ENCODE measurements at places on chromosomes 4 and X.

DNA sequence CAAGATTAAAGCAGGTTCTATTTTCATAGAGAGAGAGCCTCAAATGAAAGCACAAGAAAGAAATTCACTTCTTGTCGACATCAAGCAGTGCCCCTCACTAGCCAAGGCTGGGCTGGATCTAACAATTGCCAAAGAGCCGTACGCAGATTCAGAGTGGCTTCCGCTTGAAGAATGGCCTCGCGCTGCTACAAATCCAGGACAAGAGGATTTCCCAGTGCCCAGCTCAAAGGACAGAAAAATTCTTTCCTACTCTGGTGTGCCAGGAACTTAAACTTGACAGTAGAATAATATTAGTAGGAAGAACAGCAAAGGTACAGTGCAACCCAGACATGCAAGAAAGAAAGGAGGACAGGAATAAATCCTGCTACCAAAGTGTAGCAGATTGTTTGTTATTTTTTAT lies 56.5 kb upstream of the PPARGC1A start:
- no peak for DNase-seq

- no peak for DNase-seq
Observed at GRCh38 chr4:150609131-150609530, 27.2 kb downstream of the MAB21L2 start.

GRCh38 chrX:120334151-120334550 lies 22.9 kb upstream of the TMEM255A start:
- no peak for DNase-seq

DNA sequence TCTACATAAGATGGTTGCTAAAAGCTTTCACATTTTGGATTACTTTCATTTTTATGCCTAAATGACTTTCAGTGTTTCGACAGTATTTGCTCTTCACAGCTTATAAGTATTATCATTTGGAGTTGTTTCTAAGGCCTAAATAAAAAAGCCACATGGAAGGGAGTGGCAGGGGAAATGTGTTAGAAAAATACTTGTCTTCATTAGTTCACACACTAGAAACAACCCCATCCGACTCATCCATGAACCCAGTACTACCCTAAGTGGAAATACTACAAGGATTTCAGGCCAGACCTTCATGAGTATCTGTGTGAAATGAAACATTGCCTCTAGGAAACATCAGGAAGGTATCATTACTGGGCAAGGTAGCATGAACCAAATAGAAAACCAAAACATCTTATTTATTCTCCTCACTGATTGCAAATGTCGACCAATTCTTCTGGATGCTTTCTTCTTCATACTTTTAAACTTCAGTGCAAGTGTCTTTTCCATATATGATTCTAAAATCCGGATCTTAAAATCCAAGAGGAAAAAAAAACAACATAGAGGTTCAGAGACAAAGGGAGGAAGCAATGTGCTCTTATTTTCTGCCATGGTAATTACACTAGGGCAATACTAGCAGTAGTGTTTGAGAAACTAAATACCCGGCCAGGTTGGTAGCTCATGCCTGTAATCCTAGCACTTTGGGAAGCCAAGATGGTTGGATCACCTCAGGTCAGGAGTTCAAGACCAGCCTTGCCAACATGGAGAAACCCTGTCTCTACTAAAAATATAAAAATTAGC lies 349.4 kb downstream of the ARHGAP24 start:
- DNase-seq = no peak

- DNase-seq = no peak
Observed at GRCh38 chr4:17038510-17039176, 140.2 kb upstream of the LDB2 start.

- DNase-seq = no peak
Observed at GRCh38 chr4:110055158-110055768, 142.6 kb downstream of the EGF start.

- no peak for DNase-seq
Observed at GRCh38 chr4:166527500-166527899, 654.5 kb downstream of the TLL1 start.

- no peak for DNase-seq
Observed at GRCh38 chr4:80286451-80286850, 20.0 kb downstream of the FGF5 start.

- DNase-seq = no peak
Observed at GRCh38 chrX:41688156-41688555, 617 bp upstream of the GPR34 start.

DNA sequence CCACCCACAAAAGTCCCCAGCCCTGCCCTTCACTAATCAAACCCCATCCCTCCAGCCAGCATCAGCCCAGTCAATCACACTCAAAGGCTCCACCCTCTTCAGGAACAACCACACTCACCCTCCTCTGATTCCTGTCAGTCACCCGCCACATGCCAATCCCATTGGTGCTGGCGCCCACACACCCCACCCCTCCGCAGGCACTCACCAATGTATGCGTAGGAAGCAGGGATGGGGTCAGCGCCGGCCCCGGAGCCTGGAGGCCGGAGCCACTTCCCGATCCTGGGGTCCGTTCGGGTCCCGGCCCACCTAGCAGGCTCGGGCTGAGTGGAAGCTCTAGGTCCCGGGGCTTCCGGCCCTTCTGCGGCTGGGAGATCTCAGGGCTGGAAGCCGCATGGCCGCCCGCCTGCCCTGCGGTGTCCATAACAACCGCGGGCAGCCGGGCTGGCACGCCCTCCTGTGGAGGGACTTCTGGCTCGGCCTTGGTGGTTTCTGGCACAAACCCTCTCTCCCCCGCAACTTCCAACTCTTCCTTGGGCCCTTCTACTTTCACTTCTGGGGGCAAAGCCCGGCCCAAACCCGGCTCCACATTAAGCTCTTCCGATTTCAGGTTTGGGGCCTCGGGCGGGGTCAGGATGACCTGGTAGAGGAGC lies 7.9 kb upstream of the CFP start:
- DNase-seq = no peak

- DNase-seq = peak; percentile 19
Observed at GRCh38 chr4:81052119-81053068, 21.9 kb downstream of the BMP3 start.

- DNase-seq = no peak
Observed at GRCh38 chrX:153352858-153353257, 18.9 kb downstream of the ZNF275 start.

- DNase-seq = no peak
Observed at GRCh38 chr4:168981942-168982341, 28.1 kb downstream of the CBR4 start.

- no peak for DNase-seq
Observed at GRCh38 chrX:47707031-47707780, 48.2 kb upstream of the UXT start.

DNA sequence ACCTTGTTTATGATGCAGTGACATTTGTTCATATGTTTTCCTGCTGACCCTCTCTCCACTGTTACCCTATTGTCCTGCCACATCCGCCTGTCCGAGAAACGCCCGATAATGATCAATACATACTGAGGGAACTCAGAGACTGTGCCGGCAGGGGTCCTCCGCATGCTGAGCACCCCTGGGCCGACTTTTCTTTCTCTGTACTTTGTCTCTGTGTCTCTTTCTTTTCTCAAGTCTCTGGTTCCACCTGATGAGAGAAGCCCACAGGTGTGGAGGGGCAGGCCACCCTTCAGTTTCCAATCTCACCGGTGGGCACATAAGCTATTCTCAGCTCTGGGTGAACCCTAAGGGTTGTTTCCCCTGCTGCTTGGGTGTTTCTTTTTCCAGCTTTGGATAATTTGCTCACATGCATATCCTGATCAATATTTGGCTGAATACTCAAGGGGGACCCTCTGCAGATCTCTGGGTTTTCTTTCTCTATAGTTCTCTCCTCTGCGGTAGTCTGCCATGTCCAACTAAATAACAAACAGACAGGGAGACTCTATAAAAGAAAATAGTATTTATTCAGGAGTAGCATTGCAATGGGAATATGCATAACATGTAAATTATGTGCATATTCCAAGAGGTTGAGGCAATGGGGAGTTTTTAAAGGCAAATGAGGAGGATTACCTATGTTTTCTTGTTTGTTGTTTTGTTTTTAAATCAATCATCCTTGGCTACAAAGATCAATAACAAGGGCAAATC lies 97.2 kb downstream of the CEP44 start:
- DNase-seq = no peak

- no peak for DNase-seq
Observed at GRCh38 chr4:8835521-8836365, 35.9 kb downstream of the HMX1 start.

GRCh38 chr4:113784497-113785250 lies 23.1 kb upstream of the CAMK2D start:
- DNase-seq = no peak

DNA sequence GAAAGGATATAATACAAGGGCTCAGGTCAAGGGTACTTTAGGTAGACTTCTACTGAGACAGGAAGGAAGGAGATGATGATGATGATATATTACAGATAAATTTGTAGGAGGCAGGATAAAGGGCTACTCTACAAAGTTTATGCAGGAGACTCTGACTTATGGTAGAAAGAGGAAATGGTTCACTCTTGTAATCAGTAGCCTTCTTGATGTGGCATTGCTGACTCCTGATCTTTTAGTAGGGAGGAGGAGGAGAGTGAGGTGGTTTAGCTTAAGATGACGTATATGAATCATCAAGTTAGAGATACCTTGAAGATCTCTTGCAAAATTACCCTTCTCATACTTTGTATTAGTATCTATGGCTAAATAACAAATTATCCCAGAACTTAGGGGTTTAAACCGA lies 4.7 kb downstream of the BLTP1 start:
- no peak for DNase-seq

- no peak for DNase-seq
Observed at GRCh38 chr4:187065806-187066205, 342.1 kb upstream of the FAT1 start.

- no peak for DNase-seq
Observed at GRCh38 chr4:45989775-45990174, 134.1 kb downstream of the GABRG1 start.

- DNase-seq = no peak
Observed at GRCh38 chr4:141195095-141195707, 25.5 kb upstream of the ZNF330 start.

DNA sequence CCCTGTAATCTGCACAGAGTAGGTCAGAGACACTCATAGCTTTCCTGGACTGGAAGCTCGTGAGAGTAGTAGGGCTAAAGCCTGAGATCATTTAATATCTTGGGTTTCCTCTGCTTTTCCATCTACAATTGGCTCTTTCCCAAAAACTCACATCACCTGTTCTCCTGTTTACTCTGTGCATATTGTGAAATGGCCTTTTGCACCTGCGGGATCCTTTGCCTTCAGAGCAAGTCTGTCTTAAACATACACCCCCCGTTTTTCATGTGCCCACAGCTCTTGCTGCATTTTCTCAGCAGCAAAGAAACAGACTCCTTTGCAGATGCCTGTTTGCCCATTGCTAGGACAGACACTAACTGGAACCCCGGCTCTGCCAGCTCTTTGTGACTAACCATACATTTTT lies 608.3 kb upstream of the PCDH10 start:
- peak; percentile 86 for DNase-seq

- DNase-seq = no peak
Observed at GRCh38 chr4:134885436-134885835, 683.8 kb upstream of the PABPC4L start.

DNA sequence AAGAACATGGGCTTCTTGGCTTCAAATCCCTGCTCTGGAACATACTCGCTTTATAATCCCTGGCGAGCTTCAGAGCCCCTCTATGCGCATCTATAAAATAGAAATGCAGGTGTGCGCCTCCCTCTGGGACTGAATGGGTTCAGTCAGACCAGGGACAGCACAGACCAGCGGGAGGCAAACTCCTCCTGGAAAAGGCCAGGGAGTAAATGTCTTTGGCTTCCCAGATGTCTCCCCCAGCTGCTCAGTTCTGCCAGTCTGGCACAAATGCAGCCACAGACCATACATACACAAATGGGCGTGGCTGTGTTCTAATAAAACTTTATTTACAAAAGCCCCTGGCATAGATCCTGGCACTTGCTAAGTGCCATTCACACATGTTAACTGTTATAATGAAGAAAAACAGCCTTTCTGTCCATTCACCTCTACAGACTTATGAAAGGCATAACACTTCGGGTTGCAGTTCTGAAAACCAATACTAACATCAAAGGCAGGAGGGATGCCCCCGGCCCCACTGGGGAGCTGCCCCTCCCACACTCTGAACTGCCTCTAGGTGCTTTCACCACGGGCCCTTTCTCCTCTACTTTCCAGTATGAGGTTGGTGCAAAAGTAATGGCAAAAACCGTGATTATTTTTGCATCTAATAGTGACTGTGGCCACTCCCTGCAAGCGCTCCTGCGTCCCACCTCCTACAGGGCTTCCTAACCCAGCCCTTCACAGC lies 4.6 kb downstream of the JAKMIP1 start:
- no peak for DNase-seq

- DNase-seq = no peak
Observed at GRCh38 chrX:126718440-126718839, 101.1 kb upstream of the PRR32 start.

DNA sequence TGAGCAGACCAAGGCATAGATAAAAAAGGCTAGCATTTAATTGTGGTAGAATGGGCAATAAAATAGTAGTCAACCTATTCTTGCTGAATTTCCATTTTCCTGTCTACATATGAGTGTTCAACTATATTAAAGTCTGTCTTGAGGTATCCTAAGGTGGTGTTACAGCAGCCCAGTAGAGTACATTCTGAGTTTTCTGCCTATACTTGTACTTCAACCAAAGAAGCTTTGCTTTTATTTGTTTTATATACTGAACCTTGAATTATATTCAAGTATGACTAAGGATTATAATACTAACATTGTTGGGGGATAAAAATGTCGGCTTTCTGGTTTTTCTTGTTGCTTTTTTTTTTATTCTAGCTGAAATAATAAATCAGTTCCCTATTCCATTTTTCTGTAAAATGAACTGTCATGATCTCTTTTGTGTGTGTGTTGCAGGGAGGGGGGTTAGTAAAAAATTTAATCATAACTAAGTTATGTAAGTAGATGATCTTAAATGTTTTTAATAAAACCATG lies 106.7 kb downstream of the PDLIM5 start:
- DNase-seq = no peak

- DNase-seq = no peak
Observed at GRCh38 chrX:73398185-73398914, 48.5 kb upstream of the CDX4 start.

DNA sequence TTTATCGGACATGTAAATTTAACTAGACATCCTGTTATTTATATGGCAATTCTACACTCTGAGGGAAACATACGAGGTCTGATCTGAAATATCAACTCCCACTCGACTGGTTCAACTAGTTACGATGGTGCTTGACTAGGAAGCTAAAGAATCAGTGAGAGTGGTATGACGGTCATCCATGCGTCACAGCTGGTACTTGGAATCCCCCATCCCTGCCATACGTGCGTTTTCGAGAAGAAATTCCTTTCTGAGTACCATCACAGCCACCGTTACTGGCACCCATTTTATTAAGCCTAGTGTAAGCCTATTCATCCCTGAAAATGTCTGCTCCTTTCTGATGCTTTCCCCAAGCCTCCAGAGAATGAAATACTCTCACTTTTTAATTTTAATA lies 695 bp upstream of the PIGA start:
- DNase-seq = no peak

GRCh38 chrX:40411340-40412111 lies 169.2 kb upstream of the ATP6AP2 start:
- DNase-seq = no peak
